ENCODE measurements at places on chromosomes 13 and 19. TPM values are rescaled to one million over a fixed set of nuclear protein-coding genes. Genes with fewer than 3 reads are reported as not detected.

The RDH8 gene
- total RNA-seq: not detected

The FRY gene
- 2.2 TPM for total RNA-seq

The GRIN2D gene
- 0.21 TPM for total RNA-seq

The ZNF225 gene
- total RNA-seq: 2.9 TPM

The OR7D2 gene
- total RNA-seq: not detected

The THOP1 gene
- total RNA-seq: 325 TPM

The ZNF229 gene
- total RNA-seq: 7.3 TPM

The CLEC17A gene
- total RNA-seq: not detected

The ZNF20 gene
- total RNA-seq: 3.0 TPM

The ZNF728 gene
- total RNA-seq: not detected

The ICAM1 gene
- total RNA-seq: 0.30 TPM

The HCST gene
- total RNA-seq: not detected

The FXYD1 gene
- not detected for total RNA-seq

The ASF1B gene
- total RNA-seq: 123 TPM

The CCL25 gene
- total RNA-seq: not detected

The SOX1 gene
- total RNA-seq: not detected

The SMIM24 gene
- total RNA-seq: not detected

The DCT gene
- 2.2 TPM for total RNA-seq

The PLIN5 gene
- total RNA-seq: not detected

The ZNF738 gene
- 6.5 TPM for total RNA-seq

The KIRREL2 gene
- total RNA-seq: not detected

The TUBGCP3 gene
- total RNA-seq: 29.7 TPM

The UNC13A gene
- 0.07 TPM for total RNA-seq

The WTIP gene
- total RNA-seq: 15.5 TPM

The WDR87 gene
- total RNA-seq: not detected

The PSG2 gene
- not detected for total RNA-seq

The ZNF541 gene
- total RNA-seq: not detected

The CLDN10 gene
- not detected for total RNA-seq

The EFNB2 gene
- total RNA-seq: 22.4 TPM

The CYP4F12 gene
- not detected for total RNA-seq

The KANK3 gene
- total RNA-seq: not detected

The MARK4 gene
- total RNA-seq: 5.3 TPM

The PDE4A gene
- total RNA-seq: 9.2 TPM

The OR4F17 gene
- not detected for total RNA-seq

The OVOL3 gene
- total RNA-seq: not detected

The ADPRHL1 gene
- 0.95 TPM for total RNA-seq

The SEMA6B gene
- 13.9 TPM for total RNA-seq

The KLK10 gene
- total RNA-seq: not detected

The PRR12 gene
- 3.4 TPM for total RNA-seq

The STOML3 gene
- total RNA-seq: not detected

The FFAR3 gene
- total RNA-seq: not detected

The GDF15 gene
- 120 TPM for total RNA-seq

The KCTD12 gene
- 8.4 TPM for total RNA-seq

The S1PR4 gene
- total RNA-seq: 0.06 TPM

The ZNF560 gene
- total RNA-seq: 0.47 TPM

The MRI1 gene
- 65.9 TPM for total RNA-seq

The ATP12A gene
- not detected for total RNA-seq

The LYPD5 gene
- 0.37 TPM for total RNA-seq

Measured in HT1080 (cell line).